ENCODE measurements at places on chromosomes 6 and 20. TPM values are rescaled to one million over a fixed set of nuclear protein-coding genes. Genes with fewer than 3 reads are reported as not detected.

DNA sequence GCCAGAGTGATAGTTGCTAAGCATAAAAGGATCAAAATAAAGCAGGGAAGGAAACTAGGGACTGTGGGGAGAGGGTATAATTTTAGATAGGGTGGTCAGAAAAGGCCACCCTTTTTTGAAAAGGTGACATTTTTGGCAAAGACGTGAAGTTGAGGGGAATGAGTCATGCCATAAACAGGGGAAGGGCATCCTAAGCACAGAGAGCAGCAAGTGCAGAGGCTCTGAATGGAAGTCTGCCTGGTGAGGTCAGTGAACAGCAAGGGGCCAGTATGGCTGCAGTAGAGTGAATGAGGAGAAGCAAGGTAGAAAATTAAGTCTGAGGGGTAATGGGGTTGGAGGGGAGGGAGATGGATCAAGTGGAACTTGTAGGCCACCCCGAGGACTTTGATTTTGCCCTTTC lies 2.4 kb downstream of the KLC4 start:
- no peak overlapping the region for H3K4me3 ChIP-seq
- H3K4me1 ChIP-seq = peaks cover 30% of the 10 kb centered on the region
- no peaks in the 10 kb centered on the region for H3K27me3 ChIP-seq

DNA sequence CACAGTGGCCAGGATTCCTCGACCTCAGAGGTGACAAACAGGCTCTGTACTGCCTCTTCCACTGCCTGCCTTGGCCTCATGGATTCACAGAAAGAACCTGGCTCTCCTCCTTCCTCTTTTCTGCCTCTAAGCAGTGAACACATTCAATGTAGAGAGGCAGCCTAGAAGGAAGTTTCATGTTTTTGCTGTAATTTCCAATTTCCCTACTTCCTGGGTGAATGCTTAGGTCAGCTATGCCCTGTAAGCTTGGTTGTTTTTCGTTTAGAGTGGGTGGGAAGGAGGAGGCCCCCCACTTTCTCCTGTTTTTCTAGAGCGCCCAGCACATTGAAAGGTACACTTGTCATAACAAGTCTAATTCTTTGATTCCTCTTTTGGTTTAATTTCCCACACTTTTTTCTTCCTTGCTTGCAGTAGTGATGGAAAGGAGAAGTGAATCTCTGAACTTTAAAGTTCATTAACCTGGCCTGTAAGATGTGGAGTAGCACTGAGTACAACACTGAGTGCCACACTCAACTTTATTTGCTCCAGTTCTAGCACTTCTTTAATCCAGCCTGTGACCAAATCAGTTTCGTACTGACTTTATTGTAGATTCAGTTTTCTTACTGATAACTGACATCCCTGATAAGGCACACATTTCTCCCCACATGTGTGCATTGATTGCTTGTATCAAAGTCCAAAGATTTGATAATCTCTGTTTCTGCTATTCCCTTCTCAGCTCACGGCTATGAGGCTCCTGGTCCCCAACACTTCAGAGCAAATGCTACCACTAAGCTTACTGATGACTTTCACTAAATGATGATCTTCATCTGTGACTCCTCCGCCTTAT lies 100.0 kb upstream of the MAN1A1 start:
- DNase-seq = no peak
- H3K4me3 ChIP-seq = no peak overlapping the region
- H3K4me1 ChIP-seq = peaks cover 24% of the 10 kb centered on the region
- no peaks in the 10 kb centered on the region for H3K27me3 ChIP-seq
- H3K36me3 ChIP-seq = no peaks in the 10 kb centered on the region

DNA sequence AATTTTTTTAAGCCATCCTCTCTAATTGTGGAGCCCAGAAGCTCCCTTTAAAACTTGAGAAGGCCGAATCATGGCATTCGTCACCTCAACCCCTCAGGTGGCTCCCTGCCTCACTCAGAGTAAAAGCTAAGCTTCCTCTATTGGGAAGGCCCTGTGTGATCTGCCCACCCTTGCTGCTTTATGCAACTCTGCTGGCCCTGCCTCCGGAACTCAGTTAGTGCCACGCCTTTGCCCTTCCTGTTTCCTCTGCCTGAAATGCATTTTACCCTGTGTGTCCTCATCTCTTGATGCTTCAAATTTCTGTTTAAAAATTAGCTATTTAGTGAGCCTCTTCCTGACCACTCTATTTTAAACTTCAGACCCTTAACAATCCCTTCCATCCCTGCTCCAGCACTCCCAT lies 5.7 kb downstream of the PACRG start:
- DNase-seq = no peak
- no peaks in the 10 kb centered on the region for H3K27me3 ChIP-seq
- H3K27ac ChIP-seq = no peak overlapping the region
- no peaks in the 10 kb centered on the region for H3K4me1 ChIP-seq
- H3K36me3 ChIP-seq = no peaks in the 10 kb centered on the region

GRCh38 chr6:166657531-166657930 lies 30.5 kb upstream of the RPS6KA2 start:
- H3K36me3 ChIP-seq = no peaks in the 10 kb centered on the region
- H3K4me3 ChIP-seq = no peak overlapping the region
- no peaks in the 10 kb centered on the region for H3K4me1 ChIP-seq
- no peak for DNase-seq
- peaks cover 19% of the 10 kb centered on the region for H3K27me3 ChIP-seq

GRCh38 chr6:37222992-37223391 lies 34.6 kb upstream of the TBC1D22B start:
- peak overlapping the region; percentile 66 for H3K4me3 ChIP-seq
- no peaks in the 10 kb centered on the region for H3K27me3 ChIP-seq
- H3K4me1 ChIP-seq = peaks cover 6% of the 10 kb centered on the region
- DNase-seq = no peak
- no peaks in the 10 kb centered on the region for H3K36me3 ChIP-seq

DNA sequence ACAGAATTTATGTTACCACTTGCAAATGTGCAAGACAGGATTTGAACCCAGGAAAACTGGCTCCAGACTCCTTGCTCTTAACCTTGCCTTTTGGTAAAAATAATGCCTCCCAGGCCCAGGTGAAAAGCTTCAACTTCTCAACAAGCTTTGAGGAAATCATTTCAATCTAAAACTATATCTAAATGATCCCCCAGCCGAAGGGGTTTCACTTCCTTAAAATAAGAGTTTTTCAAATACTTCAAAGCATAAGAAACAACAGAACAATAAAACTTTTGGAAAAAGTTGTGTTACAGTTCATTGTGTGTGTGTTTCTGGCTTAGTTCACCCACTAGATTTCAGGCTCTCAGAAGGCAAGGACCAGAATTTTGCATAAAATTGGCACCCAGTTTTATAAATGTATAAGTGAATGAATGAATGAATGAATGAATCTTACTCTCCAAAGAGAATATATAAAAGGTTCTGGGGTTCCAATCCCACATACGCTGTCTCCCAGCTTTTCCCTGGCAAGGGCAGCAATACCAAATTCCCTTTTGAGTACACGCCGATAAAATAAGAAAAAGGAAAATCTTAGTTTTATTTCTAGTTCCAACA lies 5.4 kb downstream of the OR2H2 start:
- no peak overlapping the region for H3K27ac ChIP-seq
- no peak for DNase-seq
- no peaks in the 10 kb centered on the region for H3K27me3 ChIP-seq
- H3K4me1 ChIP-seq = no peaks in the 10 kb centered on the region
- no peaks in the 10 kb centered on the region for H3K36me3 ChIP-seq
- H3K4me3 ChIP-seq = no peak overlapping the region

DNA sequence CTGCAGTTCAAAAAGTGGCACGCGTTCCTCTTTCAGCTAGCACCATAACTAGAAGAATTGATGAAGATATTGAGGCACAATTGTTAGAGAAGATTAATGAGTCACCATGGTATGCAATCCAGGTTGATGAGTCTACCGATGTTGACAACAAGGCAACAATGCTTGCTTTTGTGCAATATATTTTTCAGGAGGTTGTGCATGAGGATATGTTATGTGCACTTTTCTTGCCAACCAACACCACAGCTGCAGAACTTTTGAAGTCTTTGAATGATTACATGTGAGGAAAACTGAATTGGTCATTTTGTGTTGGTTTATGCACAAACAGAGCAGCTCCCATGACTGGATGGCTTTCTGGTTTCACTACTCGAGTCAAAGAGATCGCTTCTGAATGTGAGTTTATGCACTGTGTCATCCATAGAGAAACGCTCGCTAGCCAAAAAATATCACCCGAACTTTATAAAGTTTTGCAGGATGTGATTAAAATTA lies 129.3 kb upstream of the SLC24A3 start:
- no peaks in the 10 kb centered on the region for H3K36me3 ChIP-seq
- H3K27me3 ChIP-seq = no peaks in the 10 kb centered on the region
- no peak overlapping the region for H3K4me3 ChIP-seq
- DNase-seq = no peak

GRCh38 chr6:151616091-151616513 lies 122.3 kb downstream of the CCDC170 start:
- H3K4me1 ChIP-seq = no peaks in the 10 kb centered on the region
- no peak overlapping the region for H3K4me3 ChIP-seq
- no peak for DNase-seq
- no peak overlapping the region for H3K27ac ChIP-seq

DNA sequence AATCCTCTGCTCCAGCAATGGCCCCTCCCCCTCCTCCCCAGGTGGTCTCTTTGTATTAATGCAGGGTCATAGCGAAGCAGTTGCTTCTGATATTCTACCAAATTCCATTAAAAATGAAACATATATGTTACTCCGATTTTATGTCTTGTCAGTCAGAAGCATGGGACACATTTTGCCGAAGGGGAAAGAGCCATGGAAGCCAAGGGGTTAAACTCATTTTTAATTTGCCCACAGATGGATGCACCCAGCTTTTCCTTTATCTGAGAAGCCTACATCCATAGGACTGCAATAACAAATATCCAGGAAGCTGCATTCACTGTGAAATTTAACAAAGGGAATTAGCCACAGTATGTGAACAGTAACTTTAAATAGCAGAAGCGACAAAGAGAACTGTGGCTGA lies 688.2 kb downstream of the QKI start:
- no peak overlapping the region for H3K4me3 ChIP-seq
- no peak for DNase-seq
- H3K4me1 ChIP-seq = peaks cover 19% of the 10 kb centered on the region
- H3K36me3 ChIP-seq = no peaks in the 10 kb centered on the region

DNA sequence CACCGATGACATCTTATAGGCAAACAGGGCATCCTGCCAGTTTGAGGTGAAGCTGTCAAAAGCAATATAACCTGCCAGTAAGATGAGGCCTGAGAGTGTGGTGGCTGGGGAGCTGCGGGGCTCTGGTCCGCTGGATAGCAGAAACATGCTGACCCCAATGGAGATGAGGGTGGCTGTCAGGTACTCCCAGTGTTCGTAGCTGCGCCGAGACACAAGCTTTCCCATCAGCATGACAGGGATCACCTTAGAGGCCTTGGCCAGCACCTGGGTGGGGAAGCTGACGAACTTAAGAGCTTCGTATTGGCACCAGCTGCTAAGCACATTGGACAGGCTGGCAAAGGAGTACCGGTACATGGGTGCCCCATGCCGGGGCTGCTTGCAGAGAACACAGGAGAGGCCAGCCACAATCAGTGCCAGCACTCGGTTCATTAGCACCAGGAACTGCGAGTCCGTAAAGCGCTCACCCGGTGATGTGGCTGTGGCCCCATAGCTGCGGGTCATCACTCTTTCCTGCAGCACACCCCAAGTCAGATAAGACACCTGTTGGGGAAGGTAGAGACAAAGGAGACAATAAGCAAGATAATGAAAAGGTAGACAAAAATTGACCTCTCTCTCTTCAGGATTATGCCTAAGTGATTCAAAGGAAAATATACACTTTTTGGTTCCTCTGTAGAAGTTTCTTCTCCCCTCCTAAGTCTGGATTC lies 2.1 kb downstream of the SLC35B2 start:
- DNase-seq = no peak
- H3K27ac ChIP-seq = no peak overlapping the region
- peaks cover 40% of the 10 kb centered on the region for H3K36me3 ChIP-seq
- H3K27me3 ChIP-seq = no peaks in the 10 kb centered on the region
- no peak overlapping the region for H3K4me3 ChIP-seq

- no peak for DNase-seq
- no peak overlapping the region for H3K4me3 ChIP-seq
- H3K27me3 ChIP-seq = peaks cover 18% of the 10 kb centered on the region
- no peak overlapping the region for H3K27ac ChIP-seq
- no peaks in the 10 kb centered on the region for H3K4me1 ChIP-seq
Observed at GRCh38 chr20:36275441-36276189, 30.5 kb upstream of the DLGAP4 start.

DNA sequence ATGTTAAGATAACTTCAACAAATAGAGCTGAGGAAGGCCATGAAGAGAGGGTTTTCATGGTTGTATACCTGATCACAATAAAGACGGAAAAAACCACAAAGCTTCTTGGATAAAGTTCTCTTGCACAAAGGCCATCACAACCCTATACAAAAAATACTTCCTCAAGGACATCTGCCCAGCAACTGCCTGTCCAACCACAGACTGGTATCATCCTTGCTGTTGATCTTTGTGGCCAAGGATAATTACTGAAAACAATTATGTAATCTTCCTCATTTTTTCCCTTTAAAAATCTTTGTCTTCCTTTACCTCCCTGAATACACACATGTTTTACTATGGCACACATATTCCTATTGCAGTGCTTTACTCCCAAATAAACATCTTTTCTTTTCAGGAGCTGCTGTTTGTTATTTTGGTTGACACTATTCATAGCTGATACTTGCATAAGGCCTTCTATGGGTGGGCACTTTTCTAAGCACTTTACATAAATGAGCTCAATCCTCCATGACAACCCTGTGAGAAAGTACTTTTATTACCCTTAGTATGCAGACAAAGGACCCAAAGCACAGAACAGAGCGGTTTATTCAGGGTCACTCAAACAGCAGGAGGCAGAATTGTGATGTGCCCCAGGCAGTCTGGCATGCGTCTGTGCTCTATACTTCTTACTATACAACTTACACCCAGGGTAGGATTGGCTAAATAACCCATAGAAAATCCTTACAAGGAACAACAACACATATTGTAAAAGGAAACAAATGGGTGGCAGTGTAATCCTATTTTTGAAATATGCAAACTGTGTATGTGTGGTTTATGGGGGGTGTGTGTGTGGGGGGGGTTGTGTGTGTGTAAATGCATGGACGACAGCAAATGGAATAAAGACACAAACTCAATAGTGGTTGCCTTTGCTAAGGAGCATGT lies 35.1 kb downstream of the SNRNP48 start:
- H3K27me3 ChIP-seq = no peaks in the 10 kb centered on the region
- H3K4me3 ChIP-seq = no peak overlapping the region
- H3K27ac ChIP-seq = no peak overlapping the region
- H3K36me3 ChIP-seq = no peaks in the 10 kb centered on the region
- H3K4me1 ChIP-seq = no peaks in the 10 kb centered on the region
- no peak for DNase-seq

- no peaks in the 10 kb centered on the region for H3K36me3 ChIP-seq
- H3K27ac ChIP-seq = no peak overlapping the region
- DNase-seq = no peak
- no peaks in the 10 kb centered on the region for H3K4me1 ChIP-seq
Observed at GRCh38 chr6:110777636-110778035, 37.6 kb downstream of the CDK19 start.

- peaks cover 4% of the 10 kb centered on the region for H3K4me1 ChIP-seq
- DNase-seq = peak; percentile 81
- H3K4me3 ChIP-seq = no peak overlapping the region
- H3K27me3 ChIP-seq = no peaks in the 10 kb centered on the region
- H3K36me3 ChIP-seq = no peaks in the 10 kb centered on the region
Observed at GRCh38 chr6:142242269-142242668, 59.5 kb upstream of the ADGRG6 start.

ZBTB12 gene
- total RNA-seq = 3.7 TPM

CYB5R4 gene
- total RNA-seq = 13.6 TPM

SIRPG gene
- not detected for total RNA-seq

VGLL2 gene
- total RNA-seq = 1.7 TPM
